ENCODE measurements at places on chromosomes 7 and 10.

GRCh38 chr10:77961668-77962067 lies 35.1 kb upstream of the DLG5 start:
- no peak for DNase-seq

DNA sequence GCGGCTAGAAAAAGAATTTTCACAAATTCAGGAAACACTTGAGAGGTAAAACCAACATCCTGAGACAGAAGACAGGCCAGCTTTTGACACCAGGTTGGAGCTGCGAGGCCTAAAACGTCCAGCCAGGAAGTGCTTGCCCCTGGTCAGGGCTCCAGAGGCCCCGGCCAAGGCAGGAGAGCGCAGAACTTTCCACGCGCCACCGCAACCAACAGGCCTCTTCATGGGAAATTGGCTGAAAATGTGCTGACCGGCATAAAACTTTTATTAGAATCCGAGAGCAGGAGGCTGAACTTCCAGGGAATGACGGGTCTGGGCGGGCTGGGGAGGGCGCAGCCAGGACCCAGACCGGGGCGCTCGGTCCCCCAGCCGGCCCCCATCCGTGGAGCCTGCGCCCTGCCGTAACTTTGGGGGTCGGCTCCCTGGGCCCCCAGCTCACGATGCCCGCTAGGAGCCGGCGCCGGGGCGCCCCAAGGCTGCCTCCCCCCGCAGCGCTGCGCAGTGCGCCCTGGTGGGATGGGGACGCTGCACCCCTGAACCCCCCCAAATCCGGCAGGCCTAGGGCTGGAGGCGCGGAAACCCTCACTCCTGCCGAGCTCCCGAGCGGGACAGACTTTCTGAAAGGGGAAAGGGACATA lies 414.0 kb upstream of the MKI67 start:
- no peak for DNase-seq

- no peak for DNase-seq
These were observed 70.6 kb upstream of the ZMIZ2 start for GRCh38 chr7:44678101-44678470.

DNA sequence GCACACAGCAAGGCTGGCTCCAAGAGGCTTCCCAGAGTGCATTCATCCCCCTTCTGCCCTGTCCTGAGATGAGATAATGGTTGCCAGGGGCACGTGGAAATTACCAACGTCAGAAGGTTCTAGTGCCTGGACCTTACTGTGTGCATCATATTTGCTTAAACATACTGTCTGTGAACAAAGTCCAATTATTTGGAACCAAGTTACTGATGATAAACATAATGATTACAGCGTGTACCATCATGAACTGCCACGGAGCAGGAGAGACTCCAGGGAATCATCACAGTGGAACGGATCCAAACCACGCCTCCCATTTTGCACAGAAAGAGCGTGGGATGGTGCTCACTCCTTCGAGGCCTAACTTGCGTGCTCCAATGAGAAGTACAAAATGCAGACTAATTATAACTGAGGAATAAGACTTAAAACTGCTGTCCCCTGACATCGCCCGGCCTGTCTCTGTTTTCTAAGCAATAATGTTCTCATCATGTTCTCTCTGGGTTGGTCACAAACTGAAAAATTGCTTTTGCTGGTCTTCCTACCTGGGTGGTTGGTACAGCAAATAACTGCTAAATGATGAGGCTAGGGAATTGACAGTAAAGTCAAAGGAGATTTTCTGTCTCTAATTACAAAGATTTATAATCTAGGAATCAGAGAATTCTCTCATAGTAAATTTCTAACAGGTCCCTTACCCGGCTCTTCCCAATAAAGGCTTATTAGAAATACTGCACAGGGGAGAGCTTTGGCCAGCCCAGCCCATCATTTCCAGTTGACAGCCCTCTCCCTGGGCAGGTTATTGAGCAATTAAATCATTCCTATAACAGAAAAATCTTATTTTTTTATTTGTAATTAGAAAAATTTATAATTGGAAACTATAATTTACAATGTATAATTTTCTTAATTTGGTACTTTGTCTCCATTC lies 182.2 kb downstream of the CAMK1D start:
- DNase-seq: no peak

GRCh38 chr7:16318989-16319915 lies 102.1 kb downstream of the CRPPA start:
- DNase-seq: no peak

DNA sequence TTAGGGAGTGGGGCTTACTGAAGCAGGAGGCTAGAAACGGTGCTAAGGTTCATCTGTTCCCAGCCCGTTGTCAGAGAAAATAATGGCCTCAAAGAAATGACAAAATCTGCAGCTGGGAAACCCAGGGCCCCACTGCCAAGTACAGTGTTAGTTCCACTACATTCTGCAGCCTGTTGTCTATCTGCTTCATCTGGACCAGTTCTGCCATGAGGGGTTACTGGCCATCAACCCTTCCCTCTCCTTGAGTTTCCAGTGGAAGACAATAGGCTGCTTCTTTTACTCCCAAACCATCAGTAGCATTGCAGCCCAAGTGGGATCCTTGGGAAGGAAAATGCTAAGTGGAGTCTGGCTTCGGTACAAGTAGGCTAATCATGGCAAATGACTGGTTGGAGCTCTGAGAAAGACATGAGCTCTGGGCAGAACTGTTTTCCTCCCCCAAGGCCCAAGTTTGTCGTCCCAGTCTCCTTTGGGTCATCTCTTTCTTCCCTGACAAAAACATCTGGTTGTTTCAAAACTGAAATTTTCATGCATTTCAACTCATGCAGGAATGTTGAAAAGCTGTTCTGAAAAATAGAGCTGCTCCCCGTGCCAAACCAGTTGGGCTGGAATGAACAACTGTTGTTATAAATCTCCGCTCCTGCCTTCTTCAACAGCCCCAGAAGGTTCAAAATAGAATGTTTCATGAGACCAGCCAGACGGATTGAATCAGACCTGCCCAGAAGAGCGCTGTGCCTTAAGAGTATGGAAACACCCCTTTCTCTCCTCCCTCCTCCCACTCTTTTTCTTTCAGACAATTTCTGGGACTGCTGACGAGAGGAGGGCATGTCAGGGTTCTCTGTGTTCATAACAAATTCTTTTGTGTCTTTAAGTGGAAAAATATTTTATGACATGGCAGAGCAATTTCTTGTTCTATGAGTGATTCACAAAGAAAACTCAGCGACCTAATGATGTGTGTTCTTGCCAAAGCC lies 116.6 kb downstream of the RAB18 start:
- no peak for DNase-seq

DNA sequence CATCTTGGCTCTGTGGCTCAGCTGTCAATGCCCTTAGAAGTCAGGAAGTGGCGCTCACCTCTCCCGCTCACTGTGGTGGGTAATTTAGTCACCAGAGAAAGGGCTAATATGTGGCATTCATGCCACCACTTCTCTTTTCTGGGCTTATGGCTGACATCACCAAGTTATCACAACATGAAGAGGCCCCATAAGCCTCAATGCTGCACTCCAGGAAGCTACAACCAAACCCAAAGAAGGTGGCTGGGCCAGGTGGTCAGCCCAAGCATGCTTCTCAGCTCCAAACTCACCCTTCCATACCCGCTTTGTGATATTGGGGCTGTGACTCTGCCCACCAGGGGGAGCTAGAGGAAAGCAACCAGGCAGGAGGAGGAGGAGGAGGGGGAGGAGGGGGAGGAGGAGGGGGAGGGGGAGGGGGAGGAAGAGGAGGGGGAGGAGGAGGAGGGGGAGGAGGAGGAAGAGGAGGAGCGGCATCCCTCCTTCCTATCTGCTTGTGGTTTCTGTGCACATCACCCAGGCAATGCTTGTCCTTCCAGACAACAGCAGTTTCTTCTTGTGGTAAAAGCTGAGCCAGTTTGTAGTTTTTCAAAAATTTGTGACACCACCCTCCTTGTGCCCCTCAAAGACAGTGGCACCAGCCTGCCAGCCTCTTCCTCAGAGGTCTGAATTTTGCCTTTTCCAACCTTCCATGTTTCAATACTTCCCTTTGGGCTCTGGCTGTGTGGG lies 42.1 kb downstream of the CYP26A1 start:
- DNase-seq: peak; percentile 36

GRCh38 chr7:48088559-48089045 lies 463 bp upstream of the UPP1 start:
- no peak for DNase-seq

DNA sequence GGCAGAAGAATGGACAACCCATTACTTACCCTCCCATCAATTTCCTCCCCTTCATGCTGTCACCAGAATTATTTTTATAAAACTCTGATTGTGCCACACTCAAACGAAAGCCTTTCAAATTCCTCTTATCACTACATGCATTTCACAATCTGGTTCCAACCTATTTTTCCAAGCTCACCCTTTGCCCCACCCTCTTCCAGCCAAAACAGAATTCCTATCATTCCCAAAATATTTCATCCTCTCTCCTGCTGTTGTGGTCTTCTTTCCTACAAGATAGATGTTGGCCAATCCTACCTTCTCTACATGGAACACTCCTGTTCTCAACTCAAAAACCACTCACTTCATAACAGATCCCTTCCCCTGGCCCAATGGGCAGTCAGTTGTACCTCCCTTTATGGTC lies 111.5 kb downstream of the ELAPOR2 start:
- no peak for DNase-seq

DNA sequence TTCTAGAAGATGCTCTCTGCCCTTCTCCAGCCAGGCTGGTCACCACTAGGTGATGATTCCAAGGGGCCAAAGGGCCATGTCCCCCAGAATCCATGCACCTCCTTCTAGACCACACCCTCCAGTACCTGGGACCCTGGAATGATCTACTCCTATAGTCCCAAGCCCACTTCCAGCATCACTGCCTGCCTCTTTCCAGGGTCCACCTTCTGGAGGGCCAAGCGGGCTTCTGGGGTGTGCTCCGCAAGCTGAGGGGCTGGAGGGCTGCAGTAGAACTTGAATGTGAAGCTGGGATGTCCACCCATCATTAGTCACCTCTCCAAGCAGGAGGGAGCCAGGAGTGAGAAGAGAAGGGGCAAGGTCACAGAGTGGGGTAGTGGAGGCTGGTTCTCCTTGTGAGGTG lies 234.4 kb upstream of the MYO3A start:
- no peak for DNase-seq

DNA sequence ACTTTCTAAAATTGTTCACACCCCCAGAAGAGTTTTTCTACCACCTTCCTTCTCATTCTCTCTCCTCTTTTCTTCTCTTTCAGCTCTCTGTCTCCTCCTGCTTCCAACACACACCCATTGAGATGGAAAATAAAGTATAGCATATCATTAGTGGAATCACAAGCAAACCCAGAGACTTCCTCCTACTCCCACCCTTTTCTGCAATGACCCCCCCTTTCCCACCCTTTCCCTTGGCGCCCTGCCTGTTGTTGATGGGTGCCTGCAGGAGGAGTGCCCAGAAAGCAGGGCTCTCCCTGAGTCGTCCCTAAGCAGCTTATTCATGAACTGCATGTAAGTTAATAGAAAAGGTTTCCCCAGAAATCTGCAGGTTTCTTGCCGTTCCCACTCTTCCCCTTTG lies 300.0 kb downstream of the PLXNA4 start:
- no peak for DNase-seq

GRCh38 chr10:21369697-21370096 lies 155.8 kb downstream of the SKIDA1 start:
- no peak for DNase-seq

DNA sequence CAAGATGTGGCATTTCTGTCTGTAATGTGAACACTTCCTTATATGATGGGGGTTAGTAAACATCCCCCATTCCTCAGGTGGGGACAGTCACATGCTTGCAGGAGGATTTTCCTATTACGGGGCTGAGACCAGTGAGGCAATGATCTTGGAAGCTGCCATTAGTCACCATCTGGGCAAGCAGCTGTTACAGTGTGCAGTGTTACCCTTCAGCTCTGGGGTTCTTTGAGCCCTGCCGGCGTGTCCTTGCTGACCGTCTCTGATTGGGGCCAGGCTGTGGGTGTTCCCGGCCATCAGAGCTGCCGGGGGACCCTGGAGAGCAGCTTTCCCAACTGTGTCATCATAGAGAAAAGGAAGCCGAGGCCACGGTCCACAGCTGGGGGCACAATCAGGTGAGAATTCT lies 126.8 kb upstream of the FAM20C start:
- DNase-seq: no peak

DNA sequence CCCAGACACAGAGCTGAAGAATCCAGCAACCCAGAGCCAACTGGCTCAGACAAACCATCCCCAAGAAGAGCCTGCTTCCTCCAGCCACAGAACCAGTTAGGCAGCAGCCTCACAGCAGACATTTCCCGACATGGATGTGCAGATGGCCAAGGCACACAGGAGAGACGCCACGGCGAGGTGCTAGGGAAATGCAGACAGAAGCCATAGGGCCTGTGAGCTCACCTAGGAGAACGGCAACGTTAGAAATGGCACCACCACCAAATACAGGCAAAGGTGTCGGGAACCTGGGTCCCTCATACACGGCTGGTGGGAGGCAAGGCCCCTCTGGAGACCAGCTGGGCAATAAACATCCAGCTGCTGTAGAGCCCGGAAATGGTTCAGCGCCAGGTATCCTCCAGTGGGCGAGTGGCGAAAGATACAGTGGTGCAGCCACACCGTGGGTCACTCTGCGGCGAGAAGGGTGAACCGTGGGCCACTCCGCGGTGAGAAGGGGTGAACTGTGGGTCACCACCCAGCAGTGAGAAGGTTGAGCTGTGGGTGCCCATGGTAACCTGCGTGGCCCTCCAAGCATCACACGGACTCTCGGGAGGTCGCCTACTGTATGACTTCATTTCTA lies 31.2 kb downstream of the JAKMIP3 start:
- DNase-seq: no peak

GRCh38 chr7:64687249-64687648 lies 21.3 kb downstream of the ZNF107 start:
- no peak for DNase-seq

DNA sequence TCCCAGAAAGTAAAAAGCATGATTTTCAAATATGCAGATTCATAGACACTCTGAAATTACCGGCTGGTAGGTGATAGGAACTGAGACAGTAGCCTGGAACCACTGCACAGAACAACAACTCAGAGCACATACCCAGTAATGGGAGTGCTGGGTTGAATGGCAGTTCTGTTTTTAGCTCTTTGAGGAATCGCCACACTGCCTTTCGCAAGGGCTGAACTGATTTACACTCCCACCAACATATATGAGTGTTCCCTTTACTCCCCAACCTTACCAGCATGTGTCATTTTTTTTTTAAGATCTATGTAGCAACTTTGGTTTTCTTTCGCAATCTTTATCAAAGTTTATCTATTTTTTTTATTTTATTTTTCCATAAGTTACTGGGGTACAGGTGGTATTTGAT lies 358.8 kb downstream of the CALN1 start:
- DNase-seq: no peak

- DNase-seq: no peak
These were observed 57.3 kb downstream of the TCERG1L start for GRCh38 chr10:131253931-131254858.

- no peak for DNase-seq
These were observed 219.9 kb downstream of the FGFR2 start for GRCh38 chr10:121378251-121378801.

- peak; percentile 69 for DNase-seq
These were observed 33.4 kb downstream of the INPP5A start for GRCh38 chr10:132570771-132571649.

GRCh38 chr10:17764142-17764541 lies 12.1 kb downstream of the TMEM236 start:
- no peak for DNase-seq

- no peak for DNase-seq
These were observed 27.0 kb downstream of the SND1 start for GRCh38 chr7:127678947-127679346.
